Amniotic epithelial cell (primary cell): ENCODE measurements at places on chromosomes 12 and 14.

GRCh38 chr14:28766469-28766955 lies at the start of gene FOXG1:
Gene FOXG1 (plus strand): TSS chr14:28766787. CDS start chr14:28767280, 493 bp downstream.
- DNase-seq, result no peak

- no peak for DNase-seq
Observed at GRCh38 chr14:92994131-92994676, 71.3 kb downstream of the CHGA start.

DNA sequence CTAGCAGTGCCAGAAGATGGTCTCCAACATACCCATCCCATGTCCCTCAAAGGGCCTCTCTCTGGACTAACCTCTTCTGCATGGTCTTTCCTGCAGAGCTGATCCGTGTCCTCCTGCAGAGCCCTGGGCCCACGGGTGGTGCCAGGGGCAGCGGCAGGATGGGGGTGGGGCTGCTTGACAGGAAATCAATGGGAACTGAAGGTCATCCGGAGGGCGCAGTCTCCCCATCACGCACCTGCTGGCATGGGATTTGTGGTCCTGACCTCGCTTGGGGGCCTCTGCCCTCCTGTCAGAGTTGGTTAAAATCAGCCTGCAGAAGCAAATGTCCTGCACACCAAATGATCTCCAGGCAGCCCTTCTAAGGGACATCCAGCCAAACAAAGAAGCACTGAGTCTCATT lies 110.2 kb downstream of the DPF3 start:
- DNase-seq, result no peak

DNA sequence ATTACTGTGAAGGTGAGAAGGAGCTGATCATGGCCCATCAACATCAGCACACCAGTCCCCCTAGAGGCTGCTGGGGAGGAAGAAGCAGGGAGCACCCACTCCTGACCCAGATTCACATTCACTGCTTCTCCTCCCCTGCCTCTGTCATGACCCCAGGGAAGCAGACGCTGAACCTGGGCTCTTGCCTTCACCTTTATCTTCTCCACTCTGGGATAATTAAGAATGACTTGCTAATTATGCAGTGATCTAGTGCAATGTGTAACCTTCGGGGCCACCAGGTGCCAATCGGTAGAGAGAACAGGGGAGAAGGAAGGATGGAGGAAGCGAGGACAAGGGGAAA lies 44.4 kb upstream of the IQSEC3 start:
- DNase-seq, result no peak

DNA sequence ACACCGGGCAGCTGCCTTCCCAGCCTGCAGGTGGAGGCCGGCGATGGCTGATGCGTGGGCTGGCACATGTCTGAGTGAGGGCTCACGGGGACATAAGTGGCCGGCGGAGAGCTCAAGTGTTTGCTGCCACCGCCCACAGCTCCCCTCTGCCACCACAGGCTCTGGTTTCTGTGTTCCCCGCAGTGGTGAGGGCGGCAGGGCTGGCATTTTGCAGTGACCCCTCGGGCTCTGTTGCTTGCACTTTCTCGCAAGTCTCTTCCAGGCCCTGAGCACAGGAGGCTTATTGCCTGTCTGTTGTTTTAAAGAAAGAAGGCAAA lies 271.0 kb upstream of the RTL1 start:
- DNase-seq, result no peak

GRCh38 chr12:51873251-51873994 lies 14.5 kb upstream of the ANKRD33 start:
- DNase-seq, result peak; percentile 55

DNA sequence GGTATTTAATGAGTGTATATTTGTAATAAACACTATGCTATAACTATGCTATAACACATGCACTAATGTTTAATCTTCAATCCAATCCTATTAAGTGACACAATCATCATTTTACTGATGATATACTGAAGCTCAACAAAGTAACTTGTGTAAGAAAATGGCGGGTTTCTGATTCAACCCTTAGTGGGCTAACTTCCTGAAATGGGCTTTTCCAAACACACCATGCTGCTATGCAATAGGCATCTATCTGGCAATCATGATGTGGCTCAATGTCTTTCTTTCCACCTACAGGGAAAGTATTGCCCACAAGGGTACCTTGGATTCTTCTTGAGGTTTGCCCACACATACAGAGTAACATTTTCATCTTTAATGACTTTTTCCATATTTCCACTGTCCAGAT lies 48.3 kb downstream of the DNAI7 start:
- DNase-seq, result no peak

DNA sequence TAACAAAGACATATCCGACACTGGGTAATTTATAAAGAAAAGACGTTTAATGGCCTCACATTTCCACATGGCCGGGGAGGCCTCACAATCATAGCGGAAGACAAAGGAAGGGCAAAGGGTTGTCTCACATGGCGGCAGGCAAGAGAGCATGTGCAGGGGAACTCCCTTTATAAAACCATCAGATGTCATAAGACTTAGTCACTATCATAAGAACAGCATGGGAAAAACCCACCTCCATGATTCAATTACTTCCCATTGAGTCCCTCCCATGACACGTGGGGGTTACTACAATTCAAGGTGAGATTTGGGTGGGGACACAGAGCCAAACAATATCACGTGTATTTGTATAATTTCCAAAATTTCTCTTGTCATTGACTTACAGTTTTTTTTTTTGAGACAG lies 5.5 kb upstream of the LMNTD1 start:
- peak; percentile 35 for DNase-seq

- no peak for DNase-seq
Observed at GRCh38 chr12:72209086-72209485, 63.1 kb upstream of the TRHDE start.

GRCh38 chr12:3897371-3897971 lies 24.3 kb upstream of the PARP11 start:
- no peak for DNase-seq

DNA sequence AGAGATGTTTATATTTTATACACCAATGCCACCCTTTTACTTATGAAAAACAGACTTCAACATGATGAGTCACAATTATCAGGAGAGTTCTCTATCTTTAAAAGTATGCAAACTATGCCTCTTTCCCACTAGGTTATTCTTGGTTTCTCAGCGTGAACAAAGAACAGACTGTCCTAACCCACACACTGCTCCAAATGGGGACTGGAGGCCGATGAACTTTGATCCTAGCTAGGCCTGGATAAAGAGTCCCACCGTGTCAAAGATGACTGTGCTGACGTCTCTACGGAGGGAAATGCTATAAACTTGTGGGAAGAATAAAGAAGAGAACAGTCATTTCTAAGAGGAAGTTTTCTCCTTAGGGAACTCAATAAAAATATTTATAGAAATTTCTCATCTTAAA lies 160.1 kb downstream of the EPS8 start:
- DNase-seq, result peak; percentile 99

- DNase-seq, result peak; percentile 79
Observed at GRCh38 chr14:52913271-52913670, 37.6 kb downstream of the FERMT2 start.

GRCh38 chr14:56532546-56532945 lies 47.1 kb upstream of the TMEM260 start:
- DNase-seq, result no peak

DNA sequence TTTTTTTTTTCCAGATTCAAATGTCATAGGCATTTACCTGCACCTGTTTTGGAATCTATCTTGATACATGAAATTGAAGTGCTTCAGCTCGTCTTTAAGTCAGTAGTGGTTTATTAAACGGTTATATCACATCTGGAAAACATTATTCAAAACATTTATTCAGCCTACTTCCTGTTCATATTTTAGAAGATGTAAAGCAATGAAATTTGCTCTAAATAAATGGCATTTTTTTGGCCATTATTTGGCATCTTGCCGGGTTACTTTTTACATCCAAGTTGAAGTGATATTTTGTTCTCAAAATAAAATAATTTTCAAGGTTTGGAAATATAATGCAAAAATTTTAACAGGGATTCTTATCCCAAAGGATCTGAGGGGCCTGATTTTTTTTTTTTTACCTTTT lies 103.1 kb downstream of the EML1 start:
- DNase-seq, result no peak

DNA sequence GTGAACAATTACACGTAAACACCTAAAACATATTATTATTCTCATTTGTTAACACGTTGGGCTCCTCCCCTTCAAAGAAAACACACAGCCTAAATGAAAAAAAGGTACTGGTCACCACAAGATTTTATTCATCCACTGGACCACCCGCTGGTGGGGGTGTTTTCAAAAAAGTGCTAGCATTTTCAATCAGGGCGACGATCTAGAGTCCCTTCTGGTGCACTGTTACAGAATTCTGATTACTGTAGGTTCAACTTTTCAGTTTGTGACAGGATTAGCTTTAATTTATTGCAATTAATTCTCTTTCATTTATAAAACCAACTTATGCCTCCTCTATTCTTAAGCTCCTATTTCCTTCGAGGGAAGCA lies 443 bp downstream of the MAGOHB start:
- DNase-seq, result no peak

- DNase-seq, result peak; percentile 69
Observed at GRCh38 chr12:32139064-32139421, 32.4 kb downstream of the BICD1 start.

DNA sequence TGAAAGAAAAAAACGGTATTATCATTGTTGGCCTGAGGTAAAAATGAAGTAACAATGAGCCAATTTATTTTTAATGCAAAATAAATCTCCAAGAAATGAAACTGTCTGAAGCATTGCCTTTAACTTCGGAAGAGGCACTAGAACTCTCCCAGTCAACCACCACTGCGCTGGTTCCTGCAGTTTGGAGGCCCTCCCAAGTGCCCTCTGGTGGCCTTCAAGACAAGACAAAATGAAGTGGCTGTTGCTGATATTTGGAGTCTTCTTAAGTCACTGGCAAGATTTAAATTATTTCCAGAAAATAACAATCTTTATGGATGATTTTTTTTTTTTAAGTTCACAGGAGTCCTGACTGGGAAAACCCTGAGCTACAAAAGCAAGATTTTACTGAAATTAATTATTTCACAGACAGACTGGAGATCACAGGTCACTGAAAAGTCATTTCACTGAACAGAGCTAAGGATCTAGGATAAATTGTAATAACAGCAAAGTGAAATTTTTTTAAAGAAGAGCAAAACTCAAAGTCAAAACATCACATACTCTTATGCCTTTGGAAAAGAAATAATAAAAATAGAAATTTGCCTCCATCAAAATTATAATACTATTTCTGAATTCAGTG lies 58.2 kb downstream of the DICER1 start:
- DNase-seq, result peak; percentile 59

GRCh38 chr12:9347328-9348127 lies 139.3 kb upstream of the PZP start:
- peak; percentile 64 for DNase-seq

DNA sequence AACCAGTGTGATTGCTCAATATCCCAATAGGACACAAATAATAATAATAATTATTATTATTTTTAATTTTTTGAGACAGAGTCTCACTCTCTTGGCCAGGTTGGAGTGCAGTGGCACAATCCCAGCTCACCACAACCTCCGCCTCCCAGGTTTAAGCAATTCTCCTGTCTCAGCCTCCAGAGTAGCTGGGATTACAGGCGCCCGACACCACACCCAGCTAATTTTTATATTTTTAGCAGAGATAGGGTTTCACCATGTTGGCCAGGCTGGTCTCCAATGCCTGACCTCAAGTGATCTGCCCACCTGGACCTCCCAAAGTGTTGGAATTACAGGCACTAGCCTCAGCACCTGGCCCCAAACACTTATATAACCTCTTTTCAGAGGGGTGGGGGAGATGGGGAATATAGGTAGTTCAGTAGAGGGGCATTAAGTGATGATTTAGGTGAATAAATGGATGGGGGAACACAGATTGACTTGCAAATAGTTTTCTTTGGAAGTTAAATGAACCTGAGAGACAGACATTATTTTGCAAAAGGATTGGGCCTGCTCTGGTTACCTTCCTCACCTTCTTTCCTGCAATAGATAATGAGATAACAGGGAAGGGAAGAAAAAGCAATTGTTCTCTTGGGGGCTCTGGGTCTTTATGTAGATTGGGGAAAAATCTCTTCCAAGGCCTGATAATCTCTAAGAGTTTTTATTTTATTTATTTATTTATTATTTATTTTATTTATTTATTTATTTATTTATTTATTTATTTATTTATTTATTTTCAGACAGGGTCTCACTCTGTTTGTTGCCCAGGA lies 57.7 kb downstream of the RESF1 start:
- no peak for DNase-seq

DNA sequence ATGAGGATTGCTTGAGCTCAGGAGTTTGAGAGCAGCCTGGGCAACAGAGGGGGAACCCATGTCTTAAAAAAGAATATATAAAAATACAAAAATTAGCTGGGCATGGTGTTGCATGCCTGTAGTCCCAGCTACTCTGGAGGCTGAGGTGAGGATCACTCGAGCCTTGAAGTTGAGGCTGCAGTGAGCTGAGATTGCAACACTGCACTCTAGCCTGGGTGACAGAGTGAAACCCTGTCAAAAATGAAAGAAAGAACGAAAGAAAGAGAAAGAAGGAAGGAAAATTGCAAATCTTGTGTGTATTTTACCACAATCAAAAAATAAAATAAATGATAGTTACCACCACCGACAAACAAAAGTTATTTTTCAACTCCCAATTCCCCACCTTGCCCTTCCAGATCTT lies 45.3 kb downstream of the SPRING1 start:
- DNase-seq, result no peak

- no peak for DNase-seq
Observed at GRCh38 chr12:124661341-124661740, 93.9 kb upstream of the NCOR2 start.

DNA sequence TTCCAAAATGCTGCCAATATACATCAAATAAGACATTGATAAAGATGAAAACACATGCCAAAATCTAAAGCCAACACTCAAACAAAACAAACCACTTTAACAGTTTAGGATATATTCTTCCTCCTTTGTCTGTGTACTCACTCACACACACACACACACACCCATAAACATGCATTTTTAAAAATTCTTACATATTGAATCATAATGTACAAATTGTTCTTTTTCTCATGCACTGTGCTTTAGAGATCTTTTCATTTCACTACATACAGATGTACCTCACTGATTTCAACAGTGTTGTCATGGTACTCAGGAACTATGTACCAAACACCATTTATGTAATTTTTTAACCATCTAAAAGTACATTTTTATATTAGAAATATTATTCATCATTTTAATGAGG lies 9.5 kb upstream of the RERG start:
- peak; percentile 67 for DNase-seq

DNA sequence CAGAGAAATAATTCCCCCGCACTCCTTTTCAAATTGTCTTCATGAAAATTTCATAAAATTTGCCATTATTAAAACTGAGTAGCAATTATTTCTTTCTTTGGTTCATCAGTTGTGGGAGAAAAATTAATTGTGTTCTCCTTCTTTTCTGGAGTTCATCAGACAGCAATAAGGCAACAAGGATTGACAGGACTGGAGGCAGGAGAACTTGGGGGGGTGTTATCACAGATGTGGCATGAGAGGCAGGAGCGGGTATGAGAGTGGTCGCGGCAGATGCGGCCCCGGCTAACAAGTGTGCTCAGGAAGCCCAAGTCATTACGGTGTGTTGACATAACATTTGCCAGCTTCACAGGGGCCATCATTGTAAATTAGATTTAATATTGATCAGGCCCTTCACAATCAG lies 306.6 kb upstream of the TMPO start:
- DNase-seq, result no peak

GRCh38 chr12:128791395-128792322 lies 32.1 kb downstream of the SLC15A4 start:
- no peak for DNase-seq
